ENCODE measurements at places on chromosomes 3 and 15.

DNA sequence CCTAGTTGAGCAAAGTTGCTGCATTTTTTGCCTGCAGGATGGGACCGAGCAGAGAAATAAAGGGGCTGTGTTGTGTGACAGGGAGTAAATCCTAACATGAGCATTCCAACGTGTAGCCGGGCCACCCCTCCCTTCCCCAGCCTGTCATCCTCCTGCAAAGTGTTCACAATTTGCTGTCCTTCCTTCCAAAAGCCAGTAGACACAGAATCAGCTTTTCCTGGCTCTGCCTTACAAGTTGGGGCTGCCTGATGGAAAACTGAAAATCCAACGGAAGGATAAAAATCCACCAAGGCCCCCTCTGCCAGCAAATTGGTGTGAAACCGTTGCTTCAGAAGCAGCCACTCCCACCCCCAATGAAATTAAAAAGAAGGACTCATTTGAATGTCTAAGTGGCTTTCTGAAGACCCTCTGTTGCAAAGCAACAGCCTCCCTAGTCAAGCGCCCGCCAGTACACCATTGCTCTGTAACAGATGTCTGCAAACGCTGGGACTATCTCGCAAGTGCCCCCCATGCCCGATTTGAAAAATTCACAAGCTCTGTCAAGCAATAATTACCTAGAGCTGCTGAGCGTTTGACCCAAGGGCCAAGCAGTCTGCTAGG, 665 bp downstream of the FRMD4B start:
- no peak for DNase-seq

DNA sequence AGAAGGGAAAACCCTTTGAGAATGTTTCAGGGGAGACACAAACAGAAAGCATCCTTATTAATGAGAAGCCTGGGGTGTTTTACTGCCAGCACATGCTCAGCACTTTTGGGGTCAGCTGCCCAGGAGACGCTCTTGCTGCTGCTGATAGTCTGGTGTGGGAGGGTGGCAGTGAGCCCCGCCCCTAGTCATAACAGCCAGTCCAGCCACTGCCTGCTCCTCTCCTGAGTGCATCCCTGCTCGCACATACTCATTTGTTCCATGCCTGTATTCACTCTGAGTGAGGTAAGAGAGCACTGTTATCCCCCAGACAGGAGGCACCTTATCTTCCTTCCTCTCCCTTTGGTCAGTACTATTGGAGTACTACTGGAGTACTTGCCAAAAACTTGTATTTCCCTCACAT, 101.3 kb downstream of the ETFA start:
- no peak for DNase-seq

GRCh38 chr3:149501524-149501923, 27.0 kb downstream of the TM4SF4 start:
- DNase-seq, result no peak

DNA sequence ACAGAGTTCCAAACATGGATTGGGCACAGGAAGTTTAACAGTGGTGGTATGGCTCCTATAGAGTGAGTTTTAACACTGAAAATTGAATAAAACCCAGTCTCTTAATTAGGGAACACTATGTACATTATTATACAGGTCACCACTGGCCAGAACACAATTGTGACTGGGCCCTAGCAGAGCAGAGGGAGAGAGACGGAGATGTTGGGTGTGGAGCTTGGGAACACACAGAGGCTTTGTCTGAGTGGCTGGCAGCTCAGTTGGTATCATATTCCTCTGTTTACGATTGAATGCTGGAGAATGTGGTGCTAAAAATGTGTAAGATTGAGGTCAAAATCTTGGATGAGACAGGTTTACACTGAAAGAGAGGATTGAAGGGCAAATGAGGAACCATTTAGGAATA, 6.8 kb upstream of the MOBP start:
- DNase-seq, result no peak

- peak; percentile 87 for DNase-seq
Measured at GRCh38 chr3:112629425-112629824, 11.5 kb downstream of the CCDC80 start.

- DNase-seq, result no peak
Measured at GRCh38 chr15:63970621-63971426, 75.5 kb downstream of the DAPK2 start.

GRCh38 chr3:71069797-71070196, 513.7 kb downstream of the FOXP1 start:
- DNase-seq, result peak; percentile 7

- no peak for DNase-seq
Measured at GRCh38 chr3:23235264-23235663, 32.1 kb downstream of the UBE2E2 start.

DNA sequence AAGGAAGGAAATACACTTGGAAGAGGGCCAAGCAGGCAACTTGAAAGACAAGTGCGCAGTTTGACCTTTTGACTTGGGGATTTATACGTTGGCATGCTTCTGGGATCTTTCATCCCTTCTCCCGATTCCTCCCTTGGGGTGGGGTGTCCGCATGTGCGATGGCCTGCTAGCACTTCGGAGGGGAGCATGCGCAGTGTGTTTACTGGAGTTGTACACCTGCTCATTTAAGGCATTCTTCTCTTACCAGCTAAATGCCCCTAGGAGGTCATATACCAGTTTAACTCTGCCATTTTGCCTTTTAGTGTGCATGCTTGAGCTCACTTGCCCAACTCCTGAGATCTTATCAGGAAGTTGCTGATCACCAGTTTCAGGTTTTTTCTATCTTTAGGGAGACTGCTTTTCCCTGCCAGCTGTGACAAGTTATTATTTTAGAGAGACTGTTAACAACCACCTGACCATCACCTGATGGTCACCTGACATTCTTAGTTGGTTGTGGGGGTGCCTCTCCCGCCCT, 63.5 kb downstream of the BFSP2 start:
- DNase-seq, result peak; percentile 27

DNA sequence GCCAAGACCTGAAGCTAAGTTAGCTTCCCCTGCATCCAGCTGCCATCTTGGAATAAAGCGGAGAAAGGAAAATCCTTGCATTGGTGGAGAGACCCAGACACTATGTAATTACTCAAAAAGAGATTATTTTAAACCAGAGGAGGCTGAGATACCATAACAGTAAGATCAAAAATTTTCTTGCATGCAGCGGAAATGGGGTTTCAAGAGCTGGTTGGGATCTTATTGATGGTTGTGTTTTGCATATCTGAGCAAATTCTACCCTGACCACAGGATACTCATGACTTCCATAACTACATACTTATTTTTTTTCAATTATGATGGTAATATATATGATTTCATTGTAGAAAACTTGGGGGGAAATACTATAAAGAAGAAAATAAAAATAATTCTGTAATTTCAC, 17.5 kb downstream of the TMEM158 start:
- no peak for DNase-seq

DNA sequence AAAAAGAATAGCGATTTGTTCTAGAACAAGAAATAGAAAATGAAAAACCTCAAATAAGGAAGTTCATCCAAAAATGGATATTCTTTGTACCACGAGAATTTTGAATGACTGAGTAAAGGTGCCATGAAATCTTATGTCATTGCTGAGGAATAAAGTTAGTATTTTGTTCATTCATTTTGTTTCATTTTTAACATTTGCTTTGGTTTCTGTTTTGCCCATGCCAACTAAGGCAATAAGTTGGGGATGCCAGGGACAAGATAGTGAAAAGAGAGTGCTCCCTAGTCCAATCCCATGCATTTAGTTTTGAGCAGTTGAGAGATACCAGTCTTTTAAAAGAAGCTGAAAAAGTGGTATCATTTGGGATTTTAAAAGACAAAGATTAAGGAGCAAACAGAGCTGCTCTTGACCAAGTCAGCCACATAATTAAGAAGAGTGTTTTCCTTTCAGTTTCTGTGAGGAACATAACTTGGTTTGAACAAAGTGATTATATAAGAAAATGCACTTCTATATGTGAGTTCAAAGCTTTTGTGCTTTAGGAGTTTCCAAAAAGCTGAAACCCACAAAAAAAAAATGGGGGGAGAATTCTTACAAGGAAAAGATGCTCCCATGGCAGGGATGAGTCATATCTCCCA, 201.4 kb downstream of the PLOD2 start:
- DNase-seq, result no peak

DNA sequence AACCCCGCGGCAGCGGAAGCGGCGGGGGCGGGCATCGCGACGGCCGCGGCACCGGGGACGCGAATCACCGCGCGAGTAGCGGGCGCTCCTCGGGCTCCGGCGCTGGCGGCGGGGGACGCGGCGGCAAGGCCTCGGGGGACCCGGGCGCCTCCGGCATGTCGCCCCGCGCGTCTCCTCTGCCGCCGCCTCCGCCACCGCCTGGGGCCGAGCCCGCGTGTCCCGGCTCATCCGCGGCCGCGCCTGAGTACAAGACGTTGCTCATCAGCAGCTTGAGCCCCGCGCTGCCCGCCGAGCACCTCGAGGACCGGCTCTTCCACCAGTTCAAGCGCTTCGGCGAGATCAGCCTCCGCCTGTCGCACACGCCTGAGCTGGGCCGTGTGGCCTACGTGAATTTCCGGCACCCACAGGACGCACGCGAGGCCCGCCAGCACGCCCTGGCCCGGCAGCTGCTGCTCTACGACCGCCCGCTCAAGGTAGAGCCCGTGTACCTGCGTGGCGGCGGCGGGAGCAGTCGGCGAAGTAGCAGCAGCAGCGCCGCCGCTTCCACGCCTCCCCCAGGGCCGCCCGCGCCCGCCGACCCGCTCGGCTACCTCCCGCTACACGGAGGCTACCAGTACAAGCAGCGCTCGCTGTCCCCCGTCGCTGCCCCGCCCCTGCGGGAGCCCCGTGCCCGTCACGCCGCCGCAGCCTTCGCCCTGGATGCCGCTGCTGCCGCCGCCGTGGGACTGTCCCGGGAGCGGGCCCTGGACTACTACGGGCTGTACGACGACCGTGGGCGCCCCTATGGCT, 675 bp downstream of the RBM15B start:
- peak; percentile 49 for DNase-seq

- peak; percentile 2 for DNase-seq
Measured at GRCh38 chr3:71195492-71195891, 388.0 kb downstream of the FOXP1 start.

DNA sequence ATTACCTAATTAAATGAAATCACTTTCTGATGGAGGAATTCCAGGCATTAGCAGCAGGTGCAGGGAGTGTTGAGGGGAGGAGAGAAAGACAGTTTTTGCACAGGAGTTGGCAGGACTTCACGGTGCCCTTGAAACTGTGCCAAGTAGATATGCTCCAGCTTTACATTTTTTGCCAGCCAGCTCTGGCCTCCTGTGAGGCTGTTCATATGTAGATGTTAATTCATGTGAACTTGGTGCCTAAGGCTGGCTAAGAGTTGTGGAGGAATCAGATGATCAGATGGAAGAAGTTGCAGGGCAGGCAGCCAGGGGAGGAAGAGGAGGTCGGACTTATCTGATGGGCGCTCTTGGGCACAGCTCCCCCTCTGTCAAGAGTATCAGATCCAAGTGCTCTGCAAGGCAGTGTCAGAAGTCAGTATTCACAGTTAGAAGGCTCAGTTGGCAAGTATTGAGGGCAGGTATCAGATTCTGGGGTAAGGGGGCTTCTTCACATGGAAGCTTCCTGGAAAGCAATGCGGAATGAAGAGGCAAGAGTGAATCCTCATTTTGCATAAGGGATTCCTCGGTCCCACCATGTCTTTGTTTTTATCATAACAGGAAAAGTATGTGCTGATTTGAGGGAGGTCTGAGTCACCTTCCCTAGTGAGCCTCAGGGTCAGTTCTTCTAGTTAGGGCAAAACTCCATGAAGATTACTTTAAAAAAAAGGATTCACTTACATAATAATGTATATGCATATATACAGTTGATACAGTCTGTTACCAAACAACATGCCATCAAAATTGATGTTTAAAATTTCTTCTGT, 172.6 kb upstream of the UMPS start:
- no peak for DNase-seq

GRCh38 chr3:89252016-89252415, 144.6 kb downstream of the EPHA3 start:
- no peak for DNase-seq

DNA sequence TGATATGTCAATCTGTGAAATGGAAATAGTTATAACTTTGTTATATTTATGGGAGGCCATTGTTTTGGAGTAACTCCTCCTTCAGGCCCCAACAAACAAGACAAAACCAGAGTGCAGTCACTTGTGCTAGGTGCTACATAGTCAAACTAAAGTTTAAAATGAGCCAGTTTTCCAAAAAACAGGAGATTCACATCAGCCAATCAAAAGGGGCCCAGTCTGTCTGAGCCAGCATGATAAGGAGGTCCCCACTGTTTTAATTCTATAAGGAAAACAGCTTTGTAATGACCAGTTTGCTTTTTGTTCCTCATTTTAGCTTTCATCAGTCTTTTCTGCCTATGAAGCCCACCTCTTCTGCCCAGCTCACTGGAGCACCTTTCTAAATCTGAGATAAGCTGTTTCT, 94.7 kb upstream of the SLC7A14 start:
- DNase-seq, result no peak

DNA sequence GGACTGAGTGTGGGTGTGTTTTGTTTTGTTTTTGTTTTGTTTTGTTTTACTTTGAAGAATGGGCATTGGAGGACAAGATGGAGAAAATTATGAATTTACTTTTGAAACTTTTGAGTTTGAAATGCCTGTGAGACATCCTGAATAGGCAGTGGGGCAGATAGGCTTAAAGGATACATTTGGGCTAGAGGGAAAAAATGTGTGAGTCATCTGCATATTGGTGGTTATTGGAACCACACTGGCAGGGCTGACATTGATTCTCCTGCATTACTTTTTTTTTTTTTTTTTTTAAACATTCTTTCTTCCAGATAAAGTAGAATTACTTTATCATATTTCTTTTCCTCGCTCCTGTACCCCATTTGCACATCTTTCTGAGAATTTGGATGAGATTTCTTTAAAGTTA, 56.1 kb downstream of the CALML4 start:
- DNase-seq, result no peak

GRCh38 chr15:50163719-50164410, 18.1 kb upstream of the SLC27A2 start:
- no peak for DNase-seq

- DNase-seq, result peak; percentile 26
Measured at GRCh38 chr3:195897853-195898415, 10.4 kb downstream of the TNK2 start.

DNA sequence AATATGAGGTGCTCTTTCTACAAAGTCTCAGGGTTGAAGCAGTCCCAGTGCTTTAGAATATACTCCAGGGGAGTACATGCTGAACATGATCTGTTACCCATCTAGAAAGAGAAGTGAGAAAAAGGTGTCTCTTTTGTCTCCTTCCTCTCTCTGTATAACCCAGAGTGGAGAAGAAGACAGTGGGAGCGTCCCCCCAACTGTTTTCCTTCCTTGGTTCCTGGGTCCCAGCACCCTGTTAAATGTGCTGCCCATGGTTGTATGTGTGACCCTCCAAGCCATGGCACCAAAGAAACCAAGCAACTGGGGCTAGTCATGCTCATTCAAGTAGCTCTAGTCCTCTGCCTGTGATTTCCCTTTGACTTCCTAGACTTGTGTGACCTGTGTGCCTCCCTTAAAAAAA, 683.7 kb downstream of the TBL1XR1 start:
- peak; percentile 40 for DNase-seq

Measured in DMS53 (cell line).